ENCODE measurements at places on chromosomes 4 and X.
A peak's percentile ranks its signal among the peaks of the same experiment; 100 is the strongest.

- DNase-seq = no peak
These were observed 46.4 kb upstream of the ABCG2 start for GRCh38 chr4:88204882-88205281.

DNA sequence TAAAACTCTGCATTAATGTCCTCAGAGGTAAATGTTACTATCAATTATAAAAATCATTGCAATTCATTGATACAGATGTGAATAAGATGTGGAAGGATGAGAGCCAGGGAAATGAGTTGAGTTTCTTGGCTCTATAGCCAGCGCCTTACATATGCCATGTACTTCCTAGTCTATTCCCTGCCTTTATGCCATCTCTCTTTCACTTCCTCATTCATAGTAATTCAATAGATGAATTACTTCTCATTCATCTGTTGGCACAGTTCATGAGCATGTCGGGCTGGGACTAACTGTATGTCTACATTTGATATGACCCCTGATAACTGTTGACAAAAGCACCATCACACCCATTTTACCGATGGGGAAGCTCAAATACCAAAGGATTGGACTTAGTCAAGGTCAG lies 55.7 kb downstream of the LNX1 start:
- no peak for DNase-seq

- no peak for DNase-seq
These were observed at the start of gene LDOC1 for GRCh38 chrX:141176586-141177451. LDOC1 (minus strand) TSS chrX:141177129; CDS start chrX:141177021, 108 bp downstream.

DNA sequence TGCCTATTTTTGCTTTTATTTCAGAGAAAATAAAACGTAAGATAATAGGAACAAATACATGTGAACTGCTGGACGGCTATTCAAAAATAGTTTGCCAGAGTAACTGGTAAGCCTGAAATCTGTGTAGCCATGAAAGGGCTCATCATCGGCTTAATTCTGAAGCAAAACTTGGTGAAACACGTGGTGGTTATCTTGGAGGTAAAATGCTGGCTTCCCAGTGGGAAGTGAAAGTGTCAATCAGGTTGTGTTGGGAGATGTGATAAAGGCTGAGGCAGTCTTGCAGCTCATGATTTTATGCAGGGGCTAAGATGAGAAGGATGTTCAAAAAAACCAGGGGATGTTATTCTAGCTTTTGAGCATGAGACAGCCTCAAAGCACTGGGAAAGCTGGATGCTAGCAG lies 36.1 kb upstream of the TLR2 start:
- DNase-seq = no peak

GRCh38 chr4:40199999-40200874 lies 3.4 kb downstream of the RHOH start:
- DNase-seq = peak; percentile 28

- DNase-seq = no peak
These were observed 62.6 kb upstream of the FBXW7 start for GRCh38 chr4:152598454-152598853.

DNA sequence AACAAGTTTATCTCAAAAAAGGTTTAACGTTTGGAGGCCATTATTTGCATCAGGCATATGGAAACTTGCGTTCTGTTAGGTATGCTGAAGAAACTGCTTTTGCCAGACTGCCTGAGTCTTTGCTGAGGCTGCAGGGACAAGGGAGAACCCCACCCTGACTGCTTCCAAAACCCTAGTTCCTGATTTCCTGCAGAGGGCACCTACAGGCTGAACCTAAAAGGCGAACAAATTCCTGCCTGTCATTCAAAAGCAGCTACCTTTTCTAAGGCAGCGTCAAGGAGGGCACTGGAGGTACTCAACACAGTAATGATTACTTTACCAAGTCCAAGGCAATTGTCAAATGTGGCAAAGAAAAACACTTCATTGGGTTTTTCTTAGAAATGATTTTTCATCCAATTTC lies 578 bp upstream of the CORIN start:
- DNase-seq = no peak

DNA sequence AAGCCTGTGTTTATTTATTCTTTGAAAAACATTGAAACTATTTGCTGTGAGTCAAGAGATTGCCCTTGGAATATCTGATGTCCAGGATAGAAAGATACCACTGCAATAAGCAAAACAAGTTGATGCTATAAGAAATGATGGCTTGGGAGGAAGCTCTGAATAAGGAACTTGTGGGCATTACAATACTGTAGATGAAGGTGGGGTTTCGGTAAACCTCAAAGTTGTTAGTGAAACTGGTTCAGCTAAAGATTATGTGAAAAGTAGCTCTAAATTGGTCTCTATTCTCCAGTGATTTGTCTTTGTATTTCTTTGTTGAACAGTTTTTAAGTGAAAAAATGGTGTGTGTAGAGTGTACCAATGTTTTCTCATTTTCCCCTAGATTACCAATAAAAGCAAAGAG lies 128.7 kb downstream of the AKAP4 start:
- DNase-seq = no peak

- no peak for DNase-seq
These were observed 8.2 kb downstream of the TNIP3 start for GRCh38 chr4:121155893-121156292.

GRCh38 chrX:80810365-80810978 lies 795 bp upstream of the BRWD3 start:
- no peak for DNase-seq

- DNase-seq = no peak
These were observed 27.2 kb downstream of the TAPT1 start for GRCh38 chr4:16199093-16199492.

- no peak for DNase-seq
These were observed 24.9 kb upstream of the GPC4 start for GRCh38 chrX:133440081-133440796.

DNA sequence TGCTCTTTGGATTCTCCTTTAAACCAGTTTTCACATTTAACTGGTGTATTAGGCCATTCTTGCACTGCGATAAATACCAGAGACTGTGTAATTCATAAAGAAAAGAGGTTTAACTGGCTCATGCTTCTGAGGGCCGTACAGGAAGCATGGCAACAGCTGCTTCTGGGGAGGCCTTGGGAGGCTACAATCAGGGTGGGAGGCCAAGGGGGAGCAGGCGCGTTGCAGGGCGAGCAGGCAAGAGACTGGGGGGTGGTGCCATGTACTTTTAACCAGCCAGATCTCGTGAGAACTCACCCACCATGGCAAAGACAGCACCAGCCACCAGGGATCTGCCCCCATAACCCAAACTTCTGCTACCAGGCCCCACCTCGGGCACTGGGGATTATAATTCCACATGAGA lies 38.1 kb downstream of the RNF212 start:
- no peak for DNase-seq

DNA sequence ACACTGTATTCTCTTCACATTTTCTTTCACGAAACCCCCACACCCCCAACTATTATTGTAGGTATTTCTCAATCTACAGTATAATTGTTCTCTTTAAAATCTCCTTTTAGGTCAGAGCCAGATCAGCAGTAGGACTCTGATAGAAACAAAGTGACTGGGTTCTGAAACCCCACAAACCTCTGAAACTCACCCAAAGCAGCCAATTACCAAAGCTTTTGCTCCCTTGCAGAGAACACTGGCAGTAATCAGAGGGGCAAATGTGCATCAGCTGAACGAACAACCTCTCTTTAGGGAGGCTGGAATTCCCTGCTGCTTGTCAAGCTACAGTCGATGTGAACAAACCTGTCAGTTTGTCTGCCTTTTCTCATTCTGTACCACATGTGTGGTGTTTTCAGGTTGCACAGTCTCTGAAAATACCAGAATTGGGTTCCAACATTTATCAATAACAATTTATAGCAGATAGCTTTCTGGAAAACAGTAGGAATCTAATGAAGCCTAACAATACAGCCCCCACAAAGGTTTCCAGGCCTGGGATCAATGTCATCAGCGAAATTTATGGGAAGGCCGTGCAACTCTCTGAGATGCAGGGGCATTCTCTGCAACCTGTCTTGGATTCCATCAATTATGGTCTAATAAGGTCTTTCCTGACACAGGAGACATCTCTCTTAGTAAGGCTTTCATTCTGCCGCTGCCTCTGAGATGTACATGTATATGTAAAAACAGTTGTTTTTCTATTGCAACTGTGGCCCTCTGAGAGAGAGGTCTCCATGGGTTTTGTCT lies 395.9 kb downstream of the GPAT3 start:
- DNase-seq = no peak

GRCh38 chr4:26803211-26803861 lies 57.3 kb upstream of the STIM2 start:
- no peak for DNase-seq

DNA sequence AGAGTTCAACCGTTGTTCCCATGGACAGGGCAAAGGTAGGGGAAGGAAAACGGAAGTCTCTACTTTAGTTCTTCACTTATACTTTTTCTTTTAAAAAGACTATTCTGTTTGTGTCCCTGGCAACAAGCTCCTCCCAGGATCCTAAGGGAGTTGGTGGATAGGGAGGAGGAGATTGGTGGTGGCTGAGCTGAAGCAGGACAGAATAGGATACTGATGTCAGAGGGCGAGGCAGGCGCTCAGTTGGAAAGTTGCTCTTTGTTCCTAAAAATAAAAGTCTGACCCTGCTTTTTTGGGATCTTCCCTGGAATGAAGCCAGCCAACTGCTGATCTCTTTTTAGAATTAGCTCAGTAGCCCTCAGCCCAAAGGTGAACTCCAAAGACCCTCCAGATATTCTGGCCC lies 104.7 kb downstream of the MGST2 start:
- no peak for DNase-seq

- no peak for DNase-seq
These were observed at the start of gene SLITRK4 for GRCh38 chrX:143635915-143636314. SLITRK4 (minus strand) TSS chrX:143636101; CDS start chrX:143631108, 4,993 bp downstream.

DNA sequence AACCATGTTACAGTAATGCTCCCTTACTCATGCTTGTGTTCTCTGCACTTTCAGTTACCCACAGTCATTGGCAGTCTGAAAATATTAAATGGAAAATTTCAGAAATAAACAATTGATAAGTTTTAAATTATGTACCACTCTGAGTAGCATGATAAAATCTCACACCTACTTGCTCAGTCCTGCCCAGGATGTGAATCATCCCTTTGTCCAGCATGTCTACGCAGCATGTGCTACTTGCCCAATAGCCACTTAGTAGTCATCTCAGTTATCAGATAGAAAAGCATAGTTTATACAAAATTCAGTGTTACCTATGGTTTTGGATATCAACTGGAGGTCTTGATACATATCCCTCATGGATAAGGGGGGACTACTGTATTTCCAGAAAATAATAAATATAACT lies 577.1 kb downstream of the GALNTL6 start:
- no peak for DNase-seq

DNA sequence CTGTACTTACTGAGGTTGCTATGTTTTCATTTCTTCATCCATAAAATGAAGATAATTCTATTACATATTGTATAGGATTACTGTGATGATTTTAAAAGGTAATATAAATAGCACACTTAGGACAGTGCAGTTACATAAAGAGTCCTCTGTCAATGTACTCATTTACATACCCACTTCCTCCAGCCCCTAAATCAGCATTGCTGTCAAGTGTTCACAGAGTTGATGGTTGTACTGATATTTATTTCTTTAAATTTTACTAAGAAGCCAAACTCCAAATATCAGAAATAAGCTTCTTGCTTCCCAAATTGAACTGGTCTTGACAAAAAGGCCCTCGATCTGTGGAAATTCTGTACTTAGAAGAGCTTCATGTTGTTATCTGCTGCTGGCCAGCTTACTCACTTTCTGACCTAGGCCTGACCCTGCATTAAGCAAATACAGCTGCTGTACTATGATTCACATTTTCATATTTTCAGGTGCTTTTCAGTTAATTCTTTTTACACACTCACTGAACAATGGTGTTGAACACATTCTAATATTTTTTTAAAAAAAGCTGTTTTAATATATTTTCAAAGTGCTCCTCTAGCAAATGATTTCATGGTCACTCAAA lies 259.6 kb downstream of the UNC5C start:
- DNase-seq = no peak

DNA sequence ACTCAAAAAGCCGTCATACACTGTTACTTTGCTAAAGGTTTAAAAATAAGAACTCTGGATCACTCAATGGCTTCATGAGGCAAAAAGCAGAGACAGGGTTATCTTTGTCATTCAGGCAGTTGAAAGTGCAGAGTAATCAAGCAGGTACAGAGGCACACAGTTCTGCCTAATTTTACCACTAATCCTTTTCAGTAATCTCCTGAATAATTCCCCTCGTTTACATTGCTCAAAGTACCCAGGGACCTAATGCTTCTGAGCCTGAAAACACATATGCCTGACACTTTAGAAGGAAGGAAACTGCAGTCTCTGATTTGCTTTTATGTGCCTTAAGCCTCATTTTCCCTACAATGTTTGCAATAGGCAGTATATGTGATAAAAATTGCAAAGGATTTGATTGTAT lies 71.4 kb upstream of the TRAM1L1 start:
- DNase-seq = no peak

GRCh38 chr4:100781435-100781834 lies 263.6 kb upstream of the EMCN start:
- no peak for DNase-seq

DNA sequence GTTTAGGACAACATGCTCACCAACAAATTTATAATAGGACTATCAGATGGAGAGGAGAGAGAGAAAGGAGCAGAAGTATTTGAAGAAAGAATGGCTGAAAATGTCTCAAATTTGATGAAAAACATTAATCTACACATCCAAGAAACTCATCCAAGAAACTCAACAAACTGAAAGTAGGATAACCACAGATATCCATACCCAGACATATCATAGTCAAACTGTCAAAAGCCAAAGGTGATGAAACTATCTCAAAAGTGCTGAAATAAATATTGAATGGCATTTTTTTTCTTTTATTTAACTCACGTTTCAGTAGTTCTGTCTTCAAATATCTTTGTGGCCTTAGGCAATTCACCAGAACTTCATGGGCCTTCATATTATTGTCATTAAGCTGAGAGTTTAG lies 116.2 kb downstream of the TBC1D19 start:
- no peak for DNase-seq

- no peak for DNase-seq
These were observed 544.0 kb upstream of the ADGRL3 start for GRCh38 chr4:60656171-60656570.

- no peak for DNase-seq
These were observed 333.8 kb upstream of the PCDH7 start for GRCh38 chr4:30386266-30386895.

DNA sequence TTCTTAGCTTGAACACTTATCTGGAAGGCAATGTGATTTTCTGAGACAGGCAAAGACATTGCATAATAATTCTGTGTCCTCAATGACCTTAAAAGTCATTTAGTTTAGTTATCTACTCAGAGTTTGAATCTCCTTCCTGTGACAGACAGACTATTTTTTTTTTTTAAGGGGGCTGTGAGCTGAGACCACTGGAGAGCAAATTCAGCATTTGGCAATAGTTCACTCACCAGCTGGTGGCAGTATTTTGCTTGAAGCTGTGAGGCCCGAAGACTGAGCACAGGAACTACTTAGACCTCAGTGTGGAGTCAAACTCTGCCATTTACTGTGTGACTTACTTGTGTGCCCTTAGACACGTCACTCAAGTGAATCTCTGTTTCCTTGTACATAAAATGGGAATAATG lies 22.9 kb upstream of the CPE start:
- DNase-seq = peak; percentile 26
